ENCODE measurements at places on chromosomes 4 and X.

DNA sequence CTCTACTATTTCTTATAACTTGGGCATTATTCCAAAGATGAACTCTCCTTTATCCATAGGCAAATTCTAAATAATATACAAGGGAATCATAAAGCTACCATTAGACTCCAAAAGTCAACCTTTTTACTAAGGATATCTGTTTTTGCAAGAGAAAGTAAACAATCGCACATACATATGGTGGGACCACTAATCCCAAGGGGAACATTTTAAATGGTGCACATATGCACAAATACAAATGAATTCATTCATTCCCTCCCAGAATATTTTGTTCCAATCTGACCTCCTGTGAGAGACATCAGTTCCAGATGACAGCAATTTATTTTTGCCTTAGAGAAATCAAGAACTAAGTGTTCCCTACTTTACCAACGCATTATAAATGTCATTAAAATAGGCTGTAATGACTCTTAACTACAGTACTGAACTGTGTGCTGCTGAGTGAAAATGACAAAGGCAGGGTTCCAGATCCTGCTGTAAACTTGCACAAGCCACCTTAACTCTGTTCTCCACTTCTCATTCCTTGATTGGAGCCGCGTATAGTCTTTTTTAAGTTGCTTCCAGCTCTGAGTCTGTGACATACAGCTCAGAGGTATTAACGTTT, 2.0 kb downstream of the DHX15 start:
- DNase-seq = no peak

DNA sequence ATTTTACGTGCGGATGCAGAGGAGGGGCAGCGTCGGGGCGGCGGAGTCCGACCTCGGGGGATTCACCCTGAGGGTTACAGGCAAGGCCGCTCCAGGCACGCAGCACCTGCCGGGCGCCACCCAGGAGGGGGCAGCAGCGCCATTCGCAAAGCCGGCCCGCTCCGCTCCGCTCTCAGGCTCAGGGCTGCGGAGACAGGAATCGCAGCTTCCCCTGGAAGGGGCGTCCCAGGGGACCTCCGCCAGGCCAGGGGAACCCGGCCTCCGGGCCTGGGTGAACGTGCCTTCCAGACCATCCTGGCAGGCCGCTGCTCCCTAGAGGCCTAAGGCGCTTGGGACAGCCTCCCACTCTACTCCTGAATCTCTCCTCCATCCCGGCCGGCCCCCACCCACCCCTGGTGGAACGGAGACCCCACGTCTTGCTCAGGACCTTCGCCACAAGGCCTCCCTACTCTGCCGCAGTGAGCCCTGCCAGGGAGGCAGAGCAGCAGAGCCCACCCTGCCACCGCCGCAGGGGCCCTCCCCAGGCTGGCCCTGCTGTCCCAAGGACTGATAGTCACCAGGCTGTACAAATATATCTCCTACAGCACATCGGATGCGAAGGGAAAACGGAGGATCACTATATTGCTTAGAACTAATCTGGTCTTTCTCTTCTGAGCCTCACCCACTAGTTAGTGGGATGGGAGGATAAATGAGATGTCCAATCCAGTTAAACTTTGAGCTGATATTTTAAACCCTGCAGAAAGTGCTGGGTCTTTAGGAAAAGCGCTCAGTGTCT, 115.0 kb downstream of the SMIM20 start:
- DNase-seq = no peak

DNA sequence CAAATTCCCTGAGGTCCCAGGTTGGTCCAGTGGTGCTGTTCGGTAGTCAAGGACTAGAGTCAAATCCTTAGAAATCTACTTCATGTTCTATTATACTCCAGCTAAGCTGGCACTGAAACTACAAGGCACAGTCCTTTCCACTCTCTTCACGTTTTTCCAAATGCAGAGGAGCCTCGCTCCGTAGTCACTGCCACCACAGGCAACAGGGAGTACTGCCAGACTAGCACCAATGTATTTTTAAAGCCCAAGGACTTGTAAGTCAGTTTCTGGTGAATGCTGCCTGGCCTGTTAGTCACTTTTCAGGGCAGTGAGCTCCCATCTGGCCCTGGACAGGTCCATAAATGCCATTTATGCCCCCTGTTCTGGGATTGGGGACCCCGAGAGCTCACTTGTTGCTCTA, 323.5 kb downstream of the FAM47A start:
- no peak for DNase-seq

DNA sequence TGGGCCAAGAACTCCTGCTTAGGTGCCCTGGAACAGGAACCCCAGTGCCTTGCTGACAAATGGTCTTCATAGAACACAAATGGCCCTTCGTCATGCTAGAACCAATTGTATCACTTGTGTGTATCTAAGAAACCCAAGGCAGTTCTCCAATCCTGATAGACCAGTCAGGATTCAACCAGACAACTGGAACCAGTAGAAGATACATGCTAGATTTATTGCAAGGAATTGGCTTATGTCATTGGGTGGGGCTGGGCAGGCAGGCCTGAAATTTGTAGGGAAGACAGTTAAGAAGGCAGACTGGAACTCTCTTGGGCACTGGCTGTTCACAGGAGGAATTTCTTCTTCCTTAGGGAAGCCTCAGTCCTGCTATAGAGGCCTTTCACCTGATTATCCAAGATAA, 17.0 kb upstream of the TBL1X start:
- no peak for DNase-seq

DNA sequence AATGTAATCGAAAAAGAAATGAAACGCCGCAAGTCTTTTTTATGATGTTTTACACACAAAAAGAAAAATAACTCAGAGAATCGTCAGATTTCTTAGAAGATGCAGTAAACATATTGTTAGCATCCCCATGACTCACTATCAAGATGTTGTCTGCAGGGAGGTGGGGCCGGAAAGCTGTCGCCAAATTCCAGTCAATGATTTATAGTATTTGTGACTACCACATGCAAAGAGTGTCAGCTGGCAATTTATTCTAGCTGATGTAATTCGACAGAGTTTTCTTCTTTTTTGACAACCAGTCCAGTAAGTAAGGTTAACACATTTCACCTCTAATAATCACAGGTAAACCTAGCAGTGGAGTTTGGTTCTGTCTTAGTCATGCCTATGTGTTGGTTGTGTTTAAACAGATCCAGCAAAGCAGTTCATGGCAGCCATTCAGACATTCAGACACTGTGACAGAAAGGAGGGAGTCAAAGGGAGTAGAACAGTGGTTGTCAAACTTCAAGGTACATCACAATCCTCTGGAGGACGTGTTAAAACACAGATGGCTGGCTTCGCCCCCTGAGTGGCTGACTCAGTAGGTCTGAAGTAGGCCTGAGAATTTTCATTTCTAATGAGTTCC, 19.8 kb upstream of the PPP1R2C start:
- peak; percentile 12 for DNase-seq

- DNase-seq = no peak
Observed at GRCh38 chrX:150227321-150227860, 135.7 kb upstream of the MAMLD1 start.
